ENCODE measurements at places on chromosomes 5 and 9. TPM values are rescaled to one million over a fixed set of nuclear protein-coding genes. Genes with fewer than 3 reads are reported as not detected.
A peak's percentile ranks its signal among the peaks of the same experiment; 100 is the strongest.

The PHF24 gene
- total RNA-seq, result 0.26 TPM

The PLAC8L1 gene
- 0.53 TPM for total RNA-seq

The ZNF454 gene
- 0.26 TPM for total RNA-seq

The SCGB3A2 gene
- total RNA-seq, result not detected

- DNase-seq, result peak; percentile 86
Observed at GRCh38 chr5:96881511-96882115, 5.3 kb downstream of the ERAP2 start.

- no peak for DNase-seq
Observed at GRCh38 chr5:74409166-74409706, 231.3 kb downstream of the ENC1 start.

DNA sequence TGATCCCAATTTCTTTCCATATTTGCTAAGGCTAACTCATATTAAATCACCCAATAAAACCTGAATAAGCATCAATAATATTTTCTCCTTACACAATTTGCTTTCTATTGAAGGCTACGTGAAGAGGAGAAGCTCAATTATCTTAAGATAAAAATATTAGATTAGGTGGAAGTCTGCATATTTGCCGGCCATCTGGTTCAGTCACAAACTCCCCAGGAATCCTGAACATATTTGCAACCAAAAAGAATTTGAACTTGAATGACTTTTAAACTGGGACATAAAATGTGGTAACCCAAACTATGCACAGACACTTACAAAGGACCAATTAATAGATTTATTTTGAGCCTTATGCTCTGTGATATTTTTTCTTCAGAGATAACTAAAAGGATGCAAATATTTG, 92.3 kb downstream of the HAPLN1 start:
- no peak for DNase-seq

- no peak for DNase-seq
Observed at GRCh38 chr9:113781896-113782295, 94.2 kb upstream of the ZNF618 start.

DNA sequence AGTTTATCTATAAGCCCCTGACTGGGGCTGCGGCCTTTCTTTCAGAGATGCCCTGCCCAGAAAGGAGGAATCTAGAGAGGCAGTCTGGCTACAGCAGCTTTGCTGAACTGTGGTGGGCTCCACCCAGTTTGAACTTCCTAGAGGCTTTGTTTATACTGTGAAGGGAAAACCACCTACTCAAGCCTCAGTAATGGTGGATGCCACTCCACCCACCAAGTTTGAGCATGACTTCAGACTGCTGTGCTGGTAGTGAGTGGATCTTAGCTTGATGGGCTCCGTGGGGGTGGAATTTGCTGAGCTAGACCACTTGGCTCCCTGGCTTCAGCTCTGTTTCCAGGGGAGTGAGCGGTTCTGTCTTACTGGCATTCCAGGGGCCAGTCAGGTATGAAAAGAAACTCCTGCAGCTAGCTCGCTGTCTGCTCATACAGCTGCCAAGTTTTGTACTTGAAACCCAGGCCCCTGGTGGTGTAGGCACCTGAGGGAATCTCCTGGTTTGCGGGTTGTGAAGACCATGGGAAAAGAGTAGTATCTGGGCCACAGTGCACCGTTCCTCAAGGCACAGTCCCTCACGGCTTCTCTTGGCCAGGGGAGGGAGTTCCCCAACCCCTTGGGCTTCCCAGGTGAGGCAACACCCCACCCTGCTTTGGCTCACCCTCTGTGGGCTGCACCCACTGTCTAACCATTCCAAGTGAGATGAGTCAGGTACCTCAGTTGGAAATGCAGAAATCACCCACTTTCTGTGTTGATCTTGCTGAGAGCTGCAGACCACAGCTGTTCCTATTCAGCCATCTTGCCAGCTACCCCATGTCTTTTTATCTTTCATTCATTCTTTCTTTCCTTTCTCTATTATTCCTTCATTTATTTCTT, 211.8 kb upstream of the C9orf72 start:
- DNase-seq, result peak; percentile 83

DNA sequence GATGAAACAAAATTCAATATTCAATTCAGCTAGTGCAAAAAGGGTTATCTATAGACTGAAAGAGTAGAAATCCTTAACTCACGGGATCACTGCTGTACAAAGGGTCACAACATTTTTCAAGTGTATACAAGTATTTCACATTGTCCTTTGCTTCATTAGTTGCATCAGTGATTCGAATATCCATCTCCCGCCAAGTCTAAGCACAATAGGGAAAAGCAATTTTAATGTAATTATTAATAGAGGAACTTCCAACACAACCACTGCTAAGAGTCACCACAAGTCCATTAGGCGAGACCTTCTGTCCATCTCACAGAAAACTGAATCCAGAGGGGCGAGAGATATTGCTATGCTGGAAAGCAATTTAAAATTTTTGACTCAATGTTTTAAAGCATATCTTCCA, 27.4 kb downstream of the DNAH5 start:
- no peak for DNase-seq

DNA sequence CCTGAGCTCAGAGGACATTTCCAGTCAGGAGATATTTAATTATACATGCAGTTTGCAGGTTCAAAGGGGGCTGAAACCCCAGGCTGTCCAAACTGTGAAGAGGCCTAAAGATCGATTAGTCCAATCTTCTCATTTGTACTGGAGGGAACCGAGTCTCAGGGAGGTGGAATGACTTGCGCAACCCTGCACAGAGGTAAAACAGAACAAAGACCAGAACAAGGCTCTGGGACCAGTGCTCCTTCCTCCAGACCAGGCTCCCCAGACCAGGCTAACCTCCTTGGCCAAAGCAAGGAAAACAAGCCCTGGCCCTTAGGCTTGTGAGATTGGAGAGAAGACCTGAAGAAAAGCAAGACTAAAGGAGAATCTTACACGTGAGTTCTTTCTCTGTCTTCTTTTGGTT, 120.8 kb downstream of the ENC1 start:
- DNase-seq, result no peak

GRCh38 chr5:147400881-147401280, 109.0 kb downstream of the DPYSL3 start:
- DNase-seq, result peak; percentile 17

DNA sequence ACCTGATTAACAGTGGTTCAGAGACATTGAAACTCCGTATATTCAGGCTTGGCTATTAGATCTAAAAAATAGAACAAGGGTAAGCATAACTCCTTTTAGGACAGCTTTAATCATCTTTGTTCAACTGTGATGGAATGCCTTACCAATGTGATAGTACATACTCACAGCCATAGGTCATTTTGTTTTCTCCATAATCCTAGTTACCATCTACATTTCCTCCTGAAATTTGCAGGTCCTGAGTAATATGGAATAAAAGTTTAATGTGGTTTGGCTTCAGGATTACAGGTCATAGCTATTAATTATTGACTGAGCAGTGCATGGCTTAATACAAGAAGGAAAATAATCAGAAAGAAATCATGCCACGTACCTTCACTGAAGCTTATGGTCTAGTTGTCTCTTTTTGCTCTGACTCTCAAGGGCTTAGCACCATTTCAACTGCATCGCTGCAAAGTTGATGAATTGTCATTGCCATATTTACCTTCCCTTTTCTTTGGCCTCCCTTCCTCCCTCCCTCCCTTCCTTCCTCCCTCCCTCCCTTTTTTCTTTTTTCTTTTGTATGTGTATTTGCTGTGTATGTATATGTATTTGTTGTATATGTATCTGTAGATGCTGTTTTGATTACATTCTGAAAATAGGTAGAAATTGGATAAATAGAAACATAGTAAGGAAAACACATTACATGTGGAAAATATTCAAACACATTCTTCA, 250.9 kb upstream of the ZNF608 start:
- no peak for DNase-seq

DNA sequence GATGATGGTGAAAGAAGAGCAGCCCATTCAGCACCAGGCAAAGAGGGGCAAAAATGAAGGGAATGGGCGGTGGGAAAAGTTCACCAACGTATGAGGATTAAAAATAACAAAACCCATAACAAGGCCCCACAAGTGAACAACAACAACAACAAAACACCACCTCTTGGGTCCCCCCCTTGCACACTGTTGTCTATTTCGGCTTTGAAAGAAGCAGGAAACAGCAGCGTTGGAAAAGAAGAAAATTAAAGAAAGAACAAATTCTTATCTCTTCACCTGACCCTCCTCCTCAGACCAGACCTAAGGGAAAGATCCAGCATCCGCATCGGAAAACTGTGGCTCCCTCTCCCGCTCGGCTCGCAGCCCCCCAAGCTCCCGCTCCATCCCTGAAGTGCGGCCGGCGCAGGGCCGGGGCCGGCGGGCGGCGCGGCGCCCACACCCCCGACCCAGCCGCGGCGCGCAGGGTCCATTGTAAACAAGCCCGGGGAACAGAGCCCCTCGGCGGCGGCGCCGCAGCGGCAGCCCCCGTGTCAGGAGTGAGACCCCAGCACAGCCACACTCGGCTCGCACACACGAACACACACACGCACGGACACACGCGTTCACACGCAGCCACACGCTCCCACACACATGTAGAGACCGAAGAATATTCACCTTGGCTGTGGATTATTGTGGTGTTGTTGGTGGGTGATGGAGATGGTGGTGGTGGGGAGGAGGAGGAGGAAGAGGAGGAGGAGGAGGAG, 535 bp downstream of the RFX3 start:
- DNase-seq, result no peak

- DNase-seq, result no peak
Observed at GRCh38 chr5:160770718-160771117, 81.3 kb downstream of the ATP10B start.

DNA sequence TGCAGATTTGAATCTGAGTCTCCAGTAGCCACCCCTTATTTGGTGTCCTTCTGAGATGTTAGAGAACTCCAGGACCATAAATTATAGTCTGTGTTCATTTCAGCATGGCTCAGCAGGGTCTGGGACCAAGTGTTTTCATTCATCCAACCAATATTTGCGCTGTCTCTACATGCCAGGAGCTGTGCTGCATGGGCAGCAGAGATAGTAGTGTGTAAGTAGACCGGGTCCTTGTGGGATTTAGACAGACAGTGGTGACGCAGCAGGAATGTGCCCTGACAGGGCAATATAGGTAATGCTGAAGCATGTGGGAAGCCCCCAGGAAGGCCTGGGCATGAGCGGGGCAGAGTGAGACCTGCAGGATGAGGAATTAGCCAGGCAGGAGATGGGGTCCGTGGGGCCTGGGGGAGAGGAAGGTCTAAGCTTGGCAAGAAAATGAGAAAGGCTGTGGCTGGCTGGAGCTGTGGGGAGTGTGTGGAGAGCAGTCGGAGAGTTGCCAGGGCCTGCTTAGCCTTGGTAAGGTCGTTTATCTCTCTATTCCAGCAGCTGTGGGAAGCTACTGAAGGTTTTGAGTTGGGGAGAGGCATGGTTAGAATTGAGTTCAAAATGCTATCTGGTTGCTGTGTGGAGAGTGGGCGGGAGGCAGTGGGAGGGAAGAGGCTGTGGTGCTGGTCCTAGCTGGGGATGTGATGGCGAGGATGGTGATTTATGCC, 16.8 kb downstream of the STXBP1 start:
- DNase-seq, result peak; percentile 94

DNA sequence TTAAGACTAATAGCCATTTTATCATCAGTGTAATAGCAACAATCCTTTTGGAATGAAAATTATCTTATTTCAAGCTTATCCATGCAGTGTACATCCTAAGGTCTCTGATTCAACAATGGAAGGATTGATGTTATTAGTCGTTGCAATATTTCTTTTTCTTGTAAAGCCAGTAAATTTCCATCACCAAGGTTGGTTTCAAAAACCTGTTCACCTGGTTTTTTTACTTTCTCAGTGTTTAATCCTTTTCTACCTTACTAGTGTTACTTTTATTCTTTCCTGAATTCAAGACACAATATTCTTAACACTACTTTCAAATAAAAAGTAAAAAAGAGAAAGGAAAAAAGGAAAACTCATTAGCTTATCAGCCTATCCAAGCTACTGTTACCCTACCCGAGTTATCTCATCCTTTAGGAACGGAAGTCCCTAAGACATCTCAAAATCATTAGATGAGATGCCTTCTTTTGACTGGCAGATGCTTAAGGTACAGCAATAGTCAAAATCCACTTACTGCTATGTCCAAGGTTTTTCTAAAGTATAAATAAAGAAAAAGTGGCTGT, 5.4 kb downstream of the ZFR start:
- DNase-seq, result peak; percentile 12

DNA sequence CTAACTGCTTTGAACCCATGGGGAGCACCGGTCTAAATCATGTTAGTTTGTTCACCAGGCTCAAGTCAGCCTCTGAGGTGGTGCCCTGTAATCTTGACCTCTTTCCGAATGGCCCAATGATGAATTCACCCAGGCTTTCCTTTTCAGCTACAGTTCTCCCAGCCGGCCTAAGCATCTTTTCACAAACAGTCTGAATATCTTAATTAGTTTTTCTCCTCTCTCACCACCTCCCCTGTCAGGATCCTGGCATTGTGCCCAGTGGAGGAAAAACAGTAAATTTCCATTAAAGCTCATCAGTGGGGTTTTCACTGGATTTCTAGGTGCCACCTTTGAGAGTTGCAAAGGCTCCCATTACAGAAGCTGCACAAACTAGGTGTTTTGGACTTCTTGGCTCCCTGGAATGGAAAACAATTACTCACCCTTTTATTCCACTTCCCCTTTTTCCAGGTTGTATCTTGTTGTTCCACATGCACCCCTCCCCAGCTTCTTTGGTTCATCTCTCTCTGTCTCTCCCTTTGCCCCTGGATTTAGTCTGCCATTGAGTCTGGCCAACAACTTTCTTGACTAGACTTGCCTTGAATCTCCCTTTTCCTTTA, 69.4 kb upstream of the ADAMTSL1 start:
- DNase-seq, result no peak

DNA sequence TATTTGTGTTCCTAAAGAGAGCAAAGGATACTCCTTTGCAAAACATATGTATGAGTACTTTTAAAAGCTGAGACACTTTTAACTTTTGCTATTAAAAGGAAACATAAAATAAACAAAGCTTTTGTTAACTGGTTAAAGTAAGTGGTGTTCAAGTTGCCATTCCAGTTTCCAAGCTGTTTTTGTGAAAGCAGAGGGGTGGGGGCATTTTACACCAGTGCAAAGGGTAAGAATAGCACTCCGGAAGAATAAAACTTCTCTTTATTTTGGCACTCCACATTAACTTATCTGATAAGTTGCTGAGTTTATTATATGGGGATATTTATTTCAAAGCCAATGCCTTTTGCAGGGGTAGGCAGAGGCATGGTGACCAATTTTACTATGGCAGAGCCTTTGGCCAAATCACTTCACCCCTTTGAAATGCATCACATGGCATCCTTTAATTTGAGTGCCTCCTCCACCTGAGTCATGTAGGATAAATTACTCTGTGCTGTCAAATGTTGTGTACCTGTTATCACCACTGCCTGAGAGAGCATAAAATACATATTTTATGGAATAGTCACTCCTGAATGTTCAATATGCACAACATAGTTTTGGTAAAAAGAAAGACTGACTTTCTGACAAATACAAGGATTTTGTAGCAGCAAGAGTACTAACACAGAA, 62.9 kb downstream of the MLLT3 start:
- DNase-seq, result peak; percentile 80

DNA sequence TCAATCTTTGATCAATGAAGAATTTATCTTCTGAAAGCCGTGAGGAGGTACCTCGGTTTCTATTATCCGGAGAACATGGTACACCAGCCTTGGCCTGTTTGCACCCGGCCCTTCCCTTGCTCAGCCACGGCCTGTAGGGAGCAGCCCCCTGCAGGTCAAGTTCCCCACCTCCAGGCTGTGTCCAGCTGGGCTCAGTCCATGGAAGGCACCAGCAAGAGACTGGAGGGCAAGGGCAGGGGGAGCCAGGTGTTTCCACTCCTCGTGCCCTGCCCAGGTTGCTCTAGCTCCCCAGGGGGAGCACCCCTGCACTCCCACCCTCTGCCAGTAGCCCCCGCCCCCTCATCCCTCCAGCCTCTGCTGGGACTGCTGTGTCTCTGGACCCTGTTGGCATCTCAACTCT, 87.3 kb upstream of the ADAMTS2 start:
- no peak for DNase-seq

- no peak for DNase-seq
Observed at GRCh38 chr9:70856411-70856810, 265.0 kb downstream of the TRPM3 start.

All from bronchial epithelial cell (primary cell).